Hippocampal formation (tissue), 2 donors: ENCODE measurements at places on chromosomes 12 and 14.
A peak's percentile ranks its signal among the peaks of the same experiment; 100 is the strongest.

GRCh38 chr14:100149851-100150611, 9.4 kb downstream of the DEGS2 start:
- DNase-seq, result no peak

DNA sequence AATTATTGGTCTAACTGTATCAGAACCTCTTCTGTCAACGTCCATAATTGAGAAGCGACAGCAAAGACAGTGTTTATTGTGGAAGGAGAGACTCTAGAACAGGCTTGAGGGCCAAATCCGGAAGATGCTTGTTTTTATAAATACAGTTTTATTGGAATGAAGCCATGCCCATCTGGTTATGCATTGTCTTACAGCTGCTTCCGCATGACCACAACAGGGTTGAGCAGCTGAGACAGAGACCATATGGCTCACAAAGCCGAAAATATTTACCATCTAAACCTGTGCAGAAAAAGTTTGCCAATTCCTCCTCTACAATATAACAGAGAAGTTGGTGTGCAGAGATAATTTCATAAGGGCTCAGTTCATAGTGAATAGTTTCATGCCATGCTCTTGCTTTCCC, 24.5 kb downstream of the PRKAB1 start:
- DNase-seq, result no peak

DNA sequence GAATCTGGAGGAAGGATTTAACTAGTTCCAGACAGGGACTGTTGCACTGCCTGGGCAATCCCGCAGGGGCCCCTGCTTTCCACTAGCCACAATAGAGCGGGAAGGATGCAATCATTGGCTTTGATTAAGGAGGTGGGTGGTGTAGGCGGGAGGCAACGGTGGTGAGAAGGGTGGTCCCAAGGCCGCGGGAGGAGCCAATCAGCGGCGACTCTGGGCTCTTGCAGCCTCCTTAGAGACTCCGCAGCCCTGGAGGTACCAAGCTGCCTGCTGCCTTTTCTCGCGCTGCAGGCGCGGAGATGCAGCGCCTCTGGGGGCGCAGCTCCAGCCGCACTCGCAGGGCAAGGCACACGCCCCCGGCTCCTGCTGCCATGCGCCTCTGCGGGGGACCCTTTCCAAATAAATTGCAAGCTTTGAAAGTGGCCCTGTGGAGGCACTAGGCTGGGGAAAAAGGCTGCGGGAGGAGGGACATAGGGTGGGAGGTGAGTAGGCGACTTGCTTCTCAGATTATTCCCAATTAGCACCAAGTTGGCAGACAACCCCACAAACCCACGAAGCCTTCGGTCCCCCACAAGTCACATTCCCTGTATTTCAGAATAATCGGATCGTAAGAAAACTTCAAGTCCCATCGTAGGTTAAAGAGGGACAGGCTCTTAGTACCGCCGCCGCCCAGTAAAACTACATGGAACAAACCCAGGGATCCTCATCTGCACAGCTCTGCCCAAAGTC, 858 bp upstream of the KCNA1 start:
- DNase-seq, result peak; percentile 34

DNA sequence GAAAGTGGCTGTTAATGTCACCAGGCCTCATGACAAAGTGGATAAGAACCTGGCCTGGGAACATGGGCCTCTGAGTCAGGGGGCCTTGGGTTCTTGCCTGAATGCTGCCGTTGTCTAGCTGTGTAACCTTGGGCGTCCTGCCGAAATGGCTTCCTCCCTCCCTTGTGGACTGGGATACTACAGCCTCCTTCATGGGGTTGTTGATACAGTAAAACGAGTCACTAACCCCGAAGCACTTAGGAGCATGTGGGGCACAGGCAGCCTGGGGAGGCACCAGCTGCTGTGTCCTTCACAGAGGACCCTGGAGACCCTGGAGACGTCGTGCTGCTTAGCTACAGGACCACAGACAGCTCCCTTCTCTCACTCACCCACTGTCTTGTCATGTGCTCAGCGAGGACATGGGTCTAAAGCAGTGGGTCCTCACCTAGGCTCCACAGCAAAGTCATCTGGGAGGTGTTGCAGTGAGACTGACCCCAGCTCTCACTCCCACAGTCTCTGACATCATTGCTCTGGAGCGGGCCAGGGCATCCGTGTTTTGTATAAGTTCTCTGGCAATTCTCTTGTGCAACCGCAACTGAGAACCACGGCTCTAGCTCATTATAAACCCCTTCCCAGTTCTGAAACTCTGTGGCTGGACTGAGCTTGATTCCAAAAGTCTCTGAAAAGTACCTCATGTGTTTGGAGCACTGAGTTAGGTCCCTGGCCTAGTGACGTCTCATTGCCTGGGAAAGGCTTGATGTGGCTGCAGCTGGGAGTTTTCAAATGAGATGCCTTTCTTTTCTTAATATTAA, 42.1 kb downstream of the SERPINA3 start:
- DNase-seq, result no peak

DNA sequence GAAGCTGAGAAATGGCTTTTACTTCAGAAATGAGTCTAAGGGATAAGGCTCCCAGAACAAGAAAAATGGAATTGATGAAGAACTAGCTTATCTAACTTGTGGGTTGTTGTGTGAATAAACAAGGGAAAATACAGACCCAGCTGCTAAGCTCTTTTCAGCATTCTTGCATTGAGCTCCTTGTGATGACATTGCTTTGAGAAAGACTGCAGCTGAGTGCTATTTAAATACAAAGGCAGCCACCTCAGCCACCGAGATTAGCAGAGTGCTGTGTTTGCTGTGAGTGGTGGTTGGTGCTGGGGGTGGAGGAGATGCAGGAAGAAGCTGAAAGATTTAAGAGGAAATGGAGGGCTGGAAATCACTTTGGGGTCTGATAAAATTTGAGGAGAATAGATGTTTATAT, 396.0 kb upstream of the PRICKLE1 start:
- no peak for DNase-seq

- DNase-seq, result no peak
These were observed 224.5 kb downstream of the VRK1 start for GRCh38 chr14:97021571-97022168.

DNA sequence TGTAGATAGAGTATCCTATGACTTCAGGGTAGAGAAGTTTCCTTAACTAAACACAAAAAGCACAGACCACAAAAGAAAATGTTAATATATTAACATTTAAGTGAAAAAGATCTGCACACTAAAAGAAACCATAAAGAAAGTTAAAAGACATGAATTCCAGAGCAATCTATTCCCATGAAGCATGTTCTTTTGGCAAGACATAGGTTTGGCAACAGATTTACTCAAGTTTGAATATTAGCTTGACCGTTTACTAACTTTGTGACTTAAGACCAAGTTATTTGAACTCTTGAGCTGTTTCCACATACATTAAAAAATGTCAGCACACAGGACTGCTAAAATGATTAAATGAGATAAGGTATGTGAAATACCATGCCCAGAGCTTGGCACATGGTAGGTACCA, 35.7 kb upstream of the GZMB start:
- no peak for DNase-seq

- DNase-seq, result peak; percentile 76
These were observed 65.1 kb downstream of the CRADD start for GRCh38 chr12:93742110-93742934.
